ENCODE measurements at places on chromosomes 7 and 10. TPM values are rescaled to one million over a fixed set of nuclear protein-coding genes. Genes with fewer than 3 reads are reported as not detected.

Gene ABCA13
- 0.07 TPM for total RNA-seq

Gene IQUB
- total RNA-seq: 0.36 TPM

Gene CLCN1
- not detected for total RNA-seq

Gene CALD1
- total RNA-seq: 1,623 TPM

GRCh38 chr10:97844678-97845077, 5.0 kb upstream of the GOLGA7B start:
- no peak overlapping the region for H3K27ac ChIP-seq
- H3K36me3 ChIP-seq: no peaks in the 10 kb centered on the region
- no peak for DNase-seq
- H3K27me3 ChIP-seq: peaks cover 24% of the 10 kb centered on the region
- H3K4me3 ChIP-seq: no peak overlapping the region

- no peaks in the 10 kb centered on the region for H3K27me3 ChIP-seq
- H3K36me3 ChIP-seq: no peaks in the 10 kb centered on the region
- H3K4me1 ChIP-seq: peaks cover 15% of the 10 kb centered on the region
- H3K27ac ChIP-seq: no peak overlapping the region
- DNase-seq: no peak
- no peak overlapping the region for H3K4me3 ChIP-seq
These were observed 455.6 kb downstream of the INHBA start for GRCh38 chr7:41247143-41247865.

DNA sequence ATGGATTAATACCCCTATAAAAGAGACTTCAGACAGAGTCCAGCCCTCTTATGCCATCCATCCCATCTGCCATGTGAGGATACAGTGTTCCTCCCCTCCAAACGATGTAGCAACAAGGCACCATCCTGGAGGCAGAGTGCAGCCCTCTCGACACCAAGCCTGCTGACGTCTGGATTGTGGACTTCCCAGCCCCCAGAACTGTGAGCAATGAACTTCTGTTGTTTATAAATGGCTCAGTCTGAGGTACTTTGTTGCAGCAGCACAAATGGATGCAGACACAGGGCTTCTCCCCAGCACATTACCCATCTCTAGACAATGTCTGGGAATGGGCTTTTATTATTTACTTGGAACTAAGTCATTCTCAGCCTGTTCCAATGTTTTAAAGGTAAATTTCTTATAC, 195.6 kb downstream of the WDR37 start:
- peaks cover 5% of the 10 kb centered on the region for H3K36me3 ChIP-seq
- H3K4me1 ChIP-seq: peaks cover 25% of the 10 kb centered on the region
- no peak for DNase-seq
- H3K27ac ChIP-seq: no peak overlapping the region
- H3K4me3 ChIP-seq: no peak overlapping the region

DNA sequence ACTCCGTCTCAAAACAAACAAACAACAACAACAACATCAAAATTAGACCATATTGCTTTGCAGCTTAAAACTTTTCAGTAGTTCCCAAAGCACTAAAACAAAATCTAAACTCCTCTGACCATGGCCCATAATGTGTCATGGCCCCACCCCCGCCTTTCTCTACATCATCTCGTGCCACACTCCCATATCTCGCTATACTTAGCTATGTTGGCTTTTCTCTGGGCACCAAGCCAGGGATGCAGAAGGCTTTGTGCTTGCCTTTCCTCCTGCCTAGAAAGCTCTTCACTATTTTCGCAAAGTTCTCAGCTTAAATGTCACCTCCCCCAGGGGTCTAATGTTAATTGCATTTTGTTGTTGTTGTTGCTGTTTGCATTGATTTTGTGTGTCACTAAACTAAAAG, 15.1 kb upstream of the SLC16A12 start:
- H3K36me3 ChIP-seq: no peaks in the 10 kb centered on the region
- no peak for DNase-seq
- no peak overlapping the region for H3K4me3 ChIP-seq
- no peaks in the 10 kb centered on the region for H3K27me3 ChIP-seq

DNA sequence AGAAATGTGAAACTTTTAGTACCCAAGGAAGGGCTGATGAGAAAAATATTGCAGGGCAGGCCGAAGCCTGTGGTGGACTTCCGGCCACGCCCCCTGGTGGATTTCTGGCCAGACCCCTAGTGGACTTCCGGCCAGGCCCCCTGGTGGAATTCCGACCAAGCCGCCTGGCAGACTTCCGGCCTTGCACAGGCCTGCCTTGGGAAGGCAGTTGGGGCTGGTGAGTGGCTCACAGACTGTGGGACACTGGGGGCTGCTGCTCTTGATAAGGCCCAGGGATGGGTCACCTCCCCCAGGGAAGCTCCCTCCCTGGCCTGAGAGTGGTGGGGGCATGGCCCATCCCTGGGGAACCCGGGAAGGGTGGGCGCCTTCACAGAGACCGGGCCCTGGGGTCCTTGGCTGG, 116.4 kb upstream of the MKI67 start:
- no peak for DNase-seq
- H3K4me1 ChIP-seq: no peaks in the 10 kb centered on the region

DNA sequence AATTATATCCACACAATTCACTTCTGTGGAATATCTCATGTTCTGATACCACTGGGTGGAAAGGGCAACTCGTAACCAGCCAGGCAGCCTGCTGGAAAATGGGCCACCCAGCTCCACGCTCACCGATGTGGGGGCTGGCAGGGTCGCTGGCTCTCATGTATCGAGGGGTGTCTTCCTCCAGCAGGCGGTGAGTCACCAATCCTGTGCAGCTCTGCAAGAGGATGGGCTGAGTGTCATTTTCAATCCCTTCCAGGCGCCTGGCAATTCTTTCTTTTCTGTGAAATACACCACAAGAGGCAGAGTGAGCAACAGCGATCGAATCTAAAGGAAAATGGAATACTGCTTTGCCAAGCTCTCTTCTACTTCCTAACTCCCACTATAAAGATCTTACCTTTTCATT, 80.1 kb downstream of the SVIL start:
- H3K27ac ChIP-seq: peak overlapping the region; percentile 82
- no peaks in the 10 kb centered on the region for H3K27me3 ChIP-seq
- H3K36me3 ChIP-seq: peaks cover 20% of the 10 kb centered on the region
- DNase-seq: no peak
- H3K4me1 ChIP-seq: peaks cover 29% of the 10 kb centered on the region

DNA sequence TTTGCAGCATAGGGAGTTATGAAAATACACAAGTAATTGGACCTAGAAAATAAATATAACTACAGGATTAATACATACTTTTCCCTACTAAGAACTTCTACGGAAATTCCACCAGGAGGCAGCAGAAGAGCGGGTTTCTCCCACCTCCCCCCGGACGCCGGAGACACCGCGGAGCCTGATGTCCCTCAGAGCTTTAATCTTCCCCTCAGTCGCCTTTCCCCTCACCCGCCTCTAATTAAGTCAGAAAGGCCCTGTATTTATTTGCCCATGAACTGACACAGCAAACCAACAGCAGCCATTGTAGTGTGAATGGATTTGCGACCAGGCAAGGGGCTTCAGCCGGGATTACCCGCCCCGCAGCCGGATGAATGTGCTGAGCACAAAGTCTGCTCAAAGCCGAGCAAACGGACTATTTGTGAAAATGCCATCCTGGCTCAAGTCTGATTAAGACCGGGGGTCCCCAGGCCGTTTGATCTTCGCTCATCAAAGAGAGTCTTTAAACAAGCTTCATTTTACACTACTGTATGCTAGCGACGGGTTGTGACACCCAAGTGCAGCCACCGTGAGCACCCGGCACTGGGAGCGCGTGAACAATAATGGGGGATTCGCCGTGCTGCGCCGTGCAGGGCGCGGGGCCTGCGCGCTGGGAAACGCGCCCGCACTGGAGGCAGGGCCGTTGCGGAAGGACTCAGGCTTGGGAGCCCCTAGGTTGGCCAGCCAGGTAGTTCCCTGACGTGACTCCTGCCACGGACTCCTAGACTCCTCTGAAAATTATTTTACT, 5.6 kb upstream of the DKK1 start:
- no peaks in the 10 kb centered on the region for H3K36me3 ChIP-seq
- peak; percentile 73 for DNase-seq
- peak overlapping the region; percentile 88 for H3K4me3 ChIP-seq
- no peaks in the 10 kb centered on the region for H3K27me3 ChIP-seq
- H3K27ac ChIP-seq: peak overlapping the region; percentile 66
